ENCODE measurements at places on chromosomes 3 and 15.

DNA sequence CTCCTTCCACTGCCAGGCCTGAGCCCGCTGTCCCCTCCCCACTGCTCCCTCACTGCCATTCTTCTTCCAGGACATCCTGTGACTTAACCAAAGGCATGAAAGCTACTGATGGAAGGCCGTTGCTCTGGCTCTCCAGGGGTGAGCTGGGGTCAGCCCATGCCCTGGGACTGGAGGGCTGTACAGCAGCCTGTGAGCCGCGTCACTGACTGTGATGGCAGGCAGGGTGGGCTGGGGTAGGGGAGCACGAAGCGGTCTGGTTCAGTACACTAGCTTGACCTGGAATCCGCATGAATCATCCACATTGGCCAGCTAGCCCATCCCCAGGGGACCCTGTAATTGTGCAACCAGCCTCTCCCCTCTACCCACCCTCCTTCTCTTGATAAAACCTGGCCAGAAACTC lies 30.8 kb downstream of the CORO2B start:
- no peak for DNase-seq

DNA sequence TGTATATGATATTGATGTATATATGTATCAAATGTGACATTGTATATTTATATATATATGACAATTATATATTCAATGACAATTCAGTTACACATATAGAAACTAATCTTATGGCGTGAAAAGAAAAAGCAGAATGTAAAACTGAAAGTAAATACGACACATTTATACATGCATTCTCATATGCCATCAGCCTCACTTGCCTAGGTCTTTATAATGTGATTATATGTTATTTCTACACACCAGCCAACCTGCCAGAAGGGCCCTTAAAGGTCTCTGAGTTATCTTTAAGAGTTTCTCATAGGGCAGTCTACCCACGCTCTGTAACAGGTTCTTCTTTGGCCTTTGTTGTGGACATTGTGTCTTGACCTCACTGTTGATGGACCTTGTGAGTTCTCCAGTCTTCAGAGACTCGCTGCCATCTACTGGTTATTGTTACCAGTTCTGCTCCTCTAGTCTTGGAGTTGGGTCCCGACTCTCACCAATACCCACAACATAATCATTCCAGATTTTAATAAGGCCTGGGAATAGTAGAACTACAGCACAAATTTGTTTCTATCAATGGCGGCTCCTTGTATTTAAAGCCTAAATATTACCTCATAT lies 371.5 kb upstream of the GOLIM4 start:
- DNase-seq = peak; percentile 50

GRCh38 chr3:108123326-108123725 lies 32.5 kb upstream of the CD47 start:
- no peak for DNase-seq

DNA sequence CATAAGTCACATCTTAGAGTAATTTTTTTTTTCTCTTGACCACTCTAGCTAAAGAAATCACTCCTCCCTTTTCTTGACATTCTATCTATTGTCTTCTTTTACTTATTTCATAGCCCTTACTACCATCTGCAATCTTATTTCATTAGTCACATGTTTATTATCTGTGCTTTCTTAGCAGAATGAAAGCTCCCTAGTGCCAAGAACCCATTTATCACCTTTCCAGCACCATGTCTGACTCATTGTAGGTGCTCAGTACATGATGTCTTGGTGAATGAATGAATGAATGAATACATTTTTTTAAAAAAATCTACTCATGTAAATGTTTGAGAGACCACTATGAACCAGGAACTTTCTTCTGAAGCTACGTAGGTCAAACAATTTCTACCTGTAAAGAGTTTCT lies 157.2 kb downstream of the CADPS start:
- DNase-seq = no peak

DNA sequence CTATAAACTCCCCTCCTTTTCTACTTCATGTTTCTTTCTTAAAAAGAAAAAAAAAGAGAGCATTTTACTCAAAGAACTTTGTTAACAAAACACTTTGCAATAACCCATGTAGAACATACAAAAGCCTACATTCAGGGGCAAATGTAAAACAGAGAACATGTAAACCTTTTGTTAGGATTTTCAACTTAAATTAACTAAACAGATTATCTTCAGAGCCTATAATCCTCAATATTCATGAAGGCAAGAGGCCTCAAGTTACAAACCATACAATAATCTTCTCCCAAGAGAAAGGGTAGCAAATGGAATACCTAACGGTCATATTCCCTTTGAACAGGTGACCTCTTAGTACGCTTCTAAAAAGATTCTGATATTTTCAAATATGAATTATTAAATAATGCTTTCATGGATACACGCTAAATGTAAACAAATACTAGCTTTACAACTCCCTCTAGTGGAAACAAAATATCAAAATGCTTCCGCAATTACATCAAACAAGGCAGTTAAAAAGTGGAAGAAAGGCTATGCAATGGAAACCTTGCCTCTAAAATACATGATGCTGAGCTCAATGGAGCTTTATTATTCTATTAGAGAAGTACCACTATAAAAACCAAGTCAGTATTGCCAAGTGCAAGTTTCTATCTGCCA lies 9.9 kb downstream of the CEP152 start:
- DNase-seq = no peak

- no peak for DNase-seq
Measured at GRCh38 chr15:74769463-74770025, 12.3 kb upstream of the CSK start.

DNA sequence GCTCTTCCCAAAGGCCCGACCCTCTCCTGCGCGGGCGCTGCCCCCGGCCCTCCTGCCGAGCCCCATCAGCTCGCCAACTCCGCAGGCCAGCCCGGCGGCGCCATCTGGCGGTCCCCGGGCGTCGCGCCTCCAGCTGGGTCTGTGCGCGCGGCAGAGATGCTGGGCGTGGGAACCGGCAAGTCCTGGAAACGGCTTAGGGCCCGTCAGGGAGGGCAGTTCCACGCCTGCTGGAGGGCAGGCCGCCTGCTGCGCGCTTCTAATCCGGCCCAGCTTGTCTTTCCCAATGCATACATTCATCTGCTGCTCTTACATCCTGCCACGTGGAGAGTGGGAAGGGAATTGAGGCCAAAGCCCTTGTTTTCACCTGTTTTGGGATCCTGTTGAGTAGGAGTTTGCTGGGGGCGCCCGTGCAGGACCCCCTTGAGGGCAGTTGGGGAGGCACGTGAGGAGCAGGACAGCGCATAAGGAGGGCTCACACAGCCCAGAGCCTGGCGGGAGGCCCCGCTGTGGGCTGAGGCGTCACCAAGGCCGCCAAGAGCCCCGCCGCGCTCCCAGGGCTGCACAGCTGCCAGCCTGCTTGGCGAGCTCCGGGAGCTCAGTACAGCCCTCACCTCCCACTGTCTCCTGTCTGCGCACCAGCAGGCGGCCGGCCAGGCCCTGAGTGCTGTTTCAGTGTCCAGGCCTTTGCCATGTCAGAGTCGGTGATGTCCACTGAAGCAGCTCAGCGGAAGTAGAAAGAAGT lies 165.6 kb downstream of the NSMCE3 start:
- DNase-seq = no peak

DNA sequence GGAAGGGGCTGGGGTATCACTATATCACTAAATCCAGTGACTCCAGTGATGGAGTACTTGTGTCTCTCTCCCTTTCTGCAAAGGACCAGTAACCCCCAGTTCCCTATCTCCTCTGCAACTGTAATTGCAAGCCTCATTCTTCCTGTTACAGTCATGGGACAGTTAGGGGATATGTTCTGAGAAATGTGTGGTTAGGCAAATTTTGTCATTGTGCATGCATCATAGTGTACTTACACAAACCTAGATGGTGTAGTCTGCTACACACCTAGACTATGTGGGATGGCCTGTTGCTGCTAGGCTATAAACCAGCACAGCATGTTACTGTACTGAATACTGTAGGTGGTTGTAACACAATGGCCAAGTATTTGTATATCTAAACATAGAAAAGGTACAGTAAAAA lies 2.2 kb downstream of the VPS8 start:
- DNase-seq = no peak

DNA sequence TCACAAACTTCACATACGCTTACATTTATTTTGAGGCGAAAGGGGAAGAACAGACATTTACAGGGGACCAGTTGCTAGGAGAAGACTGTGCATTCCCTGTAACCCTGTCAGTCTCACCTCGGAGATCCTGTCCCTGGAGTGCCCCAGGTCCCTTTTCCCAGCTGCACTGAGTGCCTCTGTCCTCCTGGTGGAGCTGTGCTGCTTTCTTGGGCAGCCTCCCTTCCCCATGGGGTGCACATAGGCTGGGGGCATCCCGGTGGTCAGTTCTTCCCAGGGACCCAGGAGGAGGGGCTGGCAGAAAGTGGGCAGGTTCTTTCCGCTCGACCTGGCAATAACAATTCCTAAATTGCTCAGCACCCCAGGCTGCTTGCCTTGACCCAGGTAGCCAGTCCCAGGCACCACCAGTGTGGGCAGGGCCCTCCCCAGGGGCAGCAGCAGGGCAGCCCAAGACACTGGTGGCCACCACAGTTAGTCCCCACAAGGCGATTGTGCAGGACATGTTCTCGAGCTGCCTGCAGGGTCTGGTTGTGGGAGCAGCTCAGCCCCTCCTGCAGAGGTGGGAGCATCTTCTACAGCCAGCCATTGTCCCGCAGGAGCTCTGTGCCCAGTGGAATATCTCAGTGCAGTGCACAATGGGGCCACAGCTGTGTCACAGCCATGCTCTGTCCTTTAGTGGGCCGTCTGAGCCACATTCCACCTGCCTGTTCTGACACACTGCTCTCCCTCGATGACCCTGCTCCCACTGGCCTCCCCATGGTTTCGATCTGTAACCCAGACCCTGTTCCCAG lies 36.3 kb downstream of the APBA2 start:
- no peak for DNase-seq

- no peak for DNase-seq
Measured at GRCh38 chr3:75983111-75983510, 197.8 kb upstream of the ZNF717 start.

GRCh38 chr3:194326192-194326967 lies 24.7 kb downstream of the CPN2 start:
- DNase-seq = no peak

DNA sequence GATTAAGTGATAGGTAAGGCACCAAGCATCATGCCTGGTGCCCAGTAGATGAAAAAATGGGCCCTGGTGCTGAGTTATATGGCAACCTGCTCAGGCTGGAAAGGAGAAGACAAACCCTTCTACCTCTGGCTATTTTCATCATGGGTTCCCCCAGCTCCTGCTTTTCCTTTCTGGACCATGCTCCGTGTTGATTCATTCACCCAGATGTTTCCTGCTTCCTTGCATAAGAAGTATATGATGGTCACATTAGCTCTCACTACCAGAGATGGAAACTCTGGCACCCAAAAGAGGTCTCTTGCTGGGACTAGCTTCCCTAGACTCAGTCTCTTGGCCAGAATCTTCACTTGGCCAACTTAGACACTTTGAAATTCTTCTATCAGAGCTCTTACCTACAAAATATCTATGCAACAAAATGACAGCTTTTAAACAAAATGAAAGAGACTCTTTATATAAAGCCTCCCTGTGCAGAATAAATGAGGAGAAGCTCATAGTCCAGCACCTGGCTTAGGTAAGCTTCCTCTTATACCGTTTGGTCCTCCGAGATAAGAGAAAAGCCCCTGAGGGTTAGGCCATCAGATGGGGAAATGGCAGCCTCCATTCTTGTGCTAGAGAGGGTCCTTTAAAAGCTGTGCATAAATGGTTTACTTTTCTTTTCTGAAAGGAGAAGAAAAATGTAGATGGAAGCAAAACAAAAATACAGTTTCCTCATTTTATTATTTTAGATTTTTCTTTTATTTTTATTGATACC lies 46.8 kb upstream of the MCF2L2 start:
- no peak for DNase-seq

GRCh38 chr15:53389271-53390037 lies 370.0 kb downstream of the WDR72 start:
- no peak for DNase-seq

- no peak for DNase-seq
Measured at GRCh38 chr3:148227534-148227933, 470.2 kb upstream of the AGTR1 start.

DNA sequence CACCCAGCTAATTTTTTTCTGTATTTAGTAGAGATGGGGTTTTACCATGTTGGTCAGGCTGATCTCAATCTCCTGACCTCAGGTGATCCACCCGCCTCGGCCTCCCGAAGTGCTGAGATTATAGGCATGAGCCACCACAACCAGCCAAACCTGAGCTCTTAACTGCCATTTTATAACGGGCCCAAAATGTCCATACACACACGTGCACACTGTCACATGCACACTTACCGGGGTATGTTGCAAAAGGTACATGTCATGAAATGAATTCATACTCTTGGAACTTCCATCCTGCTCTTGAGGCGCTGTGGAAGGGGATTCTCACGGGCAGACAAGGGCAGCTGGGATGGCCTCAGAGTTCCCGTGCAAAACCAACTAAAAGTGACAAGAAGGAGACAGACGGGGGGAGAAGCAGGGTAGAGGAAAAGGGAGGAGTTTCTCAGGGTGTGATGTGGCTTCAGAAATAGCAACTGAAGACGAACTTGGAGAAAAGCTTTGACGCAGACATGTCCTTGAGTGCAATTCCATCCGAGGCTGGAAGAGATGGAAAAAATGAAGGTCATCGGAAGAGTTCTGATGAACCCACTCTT lies 110.9 kb downstream of the BDH1 start:
- DNase-seq = no peak

DNA sequence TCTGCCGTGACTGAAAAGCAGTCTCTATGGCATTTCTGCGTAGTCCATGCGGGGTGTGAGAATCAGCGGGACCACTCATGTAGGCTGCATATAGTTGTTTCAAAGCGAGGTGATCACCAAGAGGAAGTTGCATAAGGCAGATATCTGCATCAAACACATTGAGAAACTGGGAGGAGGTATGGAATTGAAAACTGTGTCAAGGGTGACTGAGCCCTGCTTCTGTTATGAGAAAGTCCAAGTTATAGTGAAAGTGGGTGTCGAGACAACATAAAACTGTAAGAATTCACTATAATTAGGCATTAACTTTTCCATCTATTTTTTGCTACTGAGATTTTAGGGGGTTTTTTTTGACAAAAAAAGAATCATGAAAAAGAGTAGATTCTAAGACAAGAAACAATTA lies 109.3 kb downstream of the ZIC1 start:
- DNase-seq = no peak

- no peak for DNase-seq
Measured at GRCh38 chr15:31954374-31955172, 75.7 kb upstream of the CHRNA7 start.

DNA sequence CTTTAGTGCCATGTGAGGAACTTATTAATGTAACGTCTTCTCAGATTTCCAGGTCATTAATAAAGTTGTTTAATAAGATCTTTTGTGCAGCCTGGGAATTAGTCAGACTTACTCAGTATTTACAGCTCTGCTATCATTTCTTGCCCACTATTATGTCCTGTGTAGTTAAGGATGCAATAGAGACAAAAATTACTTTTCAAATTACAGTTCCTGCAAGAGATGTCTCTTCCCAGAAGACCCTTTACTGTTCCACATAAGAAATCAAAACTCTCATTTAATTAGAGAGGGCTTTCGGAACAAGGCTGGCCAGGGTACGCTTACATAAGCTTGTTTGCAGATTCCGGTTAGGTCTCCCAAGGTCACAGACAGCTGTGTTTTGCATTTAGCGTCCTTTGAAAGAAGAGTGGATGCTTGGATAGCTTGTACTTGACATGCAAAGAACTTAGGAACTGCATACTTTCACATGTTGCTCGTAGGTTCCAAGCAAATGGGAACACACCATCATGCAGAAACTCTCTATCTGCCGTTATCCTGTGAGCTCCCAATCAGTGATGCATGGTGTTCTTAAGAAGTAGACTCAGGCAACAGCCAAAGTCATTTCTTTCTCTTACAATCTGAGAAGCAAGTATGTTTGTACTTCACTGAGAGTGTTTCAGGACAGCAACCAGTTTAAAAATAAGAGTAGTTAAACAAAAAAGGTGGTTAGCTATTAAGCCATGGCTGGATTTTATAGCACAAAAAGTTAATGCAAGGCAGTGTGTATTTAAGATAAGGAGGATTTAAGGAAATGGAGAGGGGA lies 37.4 kb downstream of the FILIP1L start:
- no peak for DNase-seq
